ENCODE measurements at places on chromosomes 6 and 20.

DNA sequence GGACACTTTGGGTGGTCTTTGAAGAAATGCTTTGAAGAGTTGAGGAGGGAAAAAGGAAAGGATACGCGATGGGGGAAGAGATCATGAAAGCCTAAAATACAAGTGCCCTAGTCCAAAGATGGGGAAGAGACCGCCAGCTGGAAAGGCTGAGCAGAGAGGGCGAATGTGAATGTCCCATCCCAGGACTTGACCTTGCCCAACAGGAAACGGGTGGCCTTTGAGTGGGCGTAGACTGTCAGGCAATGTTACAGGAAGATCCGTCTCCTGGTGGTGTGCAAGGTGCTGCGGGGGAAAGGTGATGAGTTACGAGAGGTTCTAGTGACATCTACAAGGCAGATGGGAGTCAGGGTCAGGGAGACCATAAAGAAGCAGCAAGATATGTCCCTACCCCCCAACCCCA is 55.0 kb upstream of the TBXT start:
- peaks cover 50% of the 10 kb centered on the region for H3K27me3 ChIP-seq
- no peaks in the 10 kb centered on the region for H3K4me1 ChIP-seq
- no peak overlapping the region for H3K27ac ChIP-seq
- H3K36me3 ChIP-seq, result no peaks in the 10 kb centered on the region
- H3K4me3 ChIP-seq, result no peak overlapping the region

DNA sequence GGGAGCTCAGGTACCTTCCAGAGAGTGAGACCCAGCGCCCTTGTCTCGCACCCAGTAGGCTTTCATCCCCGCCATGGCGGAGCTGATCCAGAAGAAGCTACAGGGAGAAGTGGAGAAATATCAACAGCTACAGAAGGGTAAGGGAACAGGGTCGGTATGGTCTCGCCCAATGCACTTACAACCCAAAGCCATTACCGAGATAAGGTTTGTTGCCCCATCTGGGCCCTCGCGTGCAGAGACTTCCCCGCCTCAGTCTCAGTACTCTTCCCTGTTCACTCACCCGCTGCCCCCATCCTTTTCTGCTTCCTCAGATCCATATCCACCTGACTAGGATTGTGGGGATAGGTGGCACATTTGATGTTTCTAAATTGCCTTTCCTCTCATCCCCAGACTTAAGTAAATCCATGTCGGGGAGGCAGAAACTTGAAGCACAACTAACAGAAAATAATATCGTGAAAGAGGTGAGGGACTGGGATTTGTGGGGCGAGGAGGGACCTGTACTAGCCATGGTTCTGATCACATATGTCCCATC is 449 bp downstream of the PFDN6 start:
- no peak for DNase-seq
- H3K36me3 ChIP-seq, result peaks cover 10% of the 10 kb centered on the region
- no peaks in the 10 kb centered on the region for H3K27me3 ChIP-seq
- peak overlapping the region; percentile 99 for H3K4me3 ChIP-seq
- H3K27ac ChIP-seq, result peak overlapping the region; percentile 99

DNA sequence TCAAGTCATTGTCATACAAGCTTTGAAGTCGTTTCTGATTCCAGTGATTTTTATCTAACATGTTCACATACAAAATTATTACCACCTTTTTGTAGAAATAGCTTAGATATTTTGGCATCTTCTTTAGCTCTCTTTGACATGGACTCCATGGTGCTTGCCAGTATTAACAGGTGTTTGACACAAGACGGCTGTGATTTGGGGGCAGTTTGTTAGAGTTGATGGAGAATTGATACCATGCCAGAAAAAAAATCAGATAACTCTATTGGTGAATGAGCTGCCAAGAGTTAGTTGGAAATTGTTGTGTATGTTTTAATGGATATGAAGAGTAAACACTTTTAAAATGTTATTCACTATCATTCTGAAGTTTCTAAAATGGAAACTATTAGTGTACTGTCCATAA is 146.6 kb upstream of the LAMP5 start:
- H3K27me3 ChIP-seq, result no peaks in the 10 kb centered on the region
- H3K4me1 ChIP-seq, result peaks cover 43% of the 10 kb centered on the region
- no peak overlapping the region for H3K4me3 ChIP-seq
- H3K27ac ChIP-seq, result no peak overlapping the region
- H3K36me3 ChIP-seq, result peaks cover 4% of the 10 kb centered on the region

DNA sequence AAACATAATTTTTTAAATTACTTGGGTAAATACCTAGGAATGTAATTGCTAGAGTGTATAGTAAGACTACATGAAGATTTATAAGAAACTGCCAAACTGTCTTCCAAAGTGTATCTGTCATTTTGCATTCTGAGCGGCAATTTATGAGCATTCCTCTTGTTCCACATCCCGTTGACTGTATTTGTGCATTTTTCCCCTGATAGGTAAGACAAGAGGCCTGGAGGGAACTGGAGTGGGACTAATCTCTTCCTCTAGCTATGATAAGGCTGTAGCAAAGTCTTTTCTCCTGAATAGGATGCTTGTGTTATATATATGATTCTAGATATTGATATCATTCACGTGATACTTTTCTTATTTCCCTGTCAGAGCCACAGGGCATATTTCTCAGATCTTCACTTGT is 1557.5 kb downstream of the GRIK2 start:
- no peaks in the 10 kb centered on the region for H3K27me3 ChIP-seq
- no peak for DNase-seq
- H3K4me3 ChIP-seq, result no peak overlapping the region
- H3K36me3 ChIP-seq, result no peaks in the 10 kb centered on the region
- H3K27ac ChIP-seq, result no peak overlapping the region
- peaks cover 15% of the 10 kb centered on the region for H3K4me1 ChIP-seq

GRCh38 chr6:14897831-14898230 is 348.0 kb upstream of the JARID2 start:
- peaks cover 2% of the 10 kb centered on the region for H3K27me3 ChIP-seq
- no peaks in the 10 kb centered on the region for H3K36me3 ChIP-seq
- peaks cover 2% of the 10 kb centered on the region for H3K4me1 ChIP-seq
- no peak overlapping the region for H3K4me3 ChIP-seq

GRCh38 chr6:52371656-52372191 is 9.8 kb downstream of the PAQR8 start:
- H3K36me3 ChIP-seq, result peaks cover 17% of the 10 kb centered on the region
- no peaks in the 10 kb centered on the region for H3K4me1 ChIP-seq
- no peak overlapping the region for H3K4me3 ChIP-seq
- DNase-seq, result no peak
- H3K27me3 ChIP-seq, result no peaks in the 10 kb centered on the region

DNA sequence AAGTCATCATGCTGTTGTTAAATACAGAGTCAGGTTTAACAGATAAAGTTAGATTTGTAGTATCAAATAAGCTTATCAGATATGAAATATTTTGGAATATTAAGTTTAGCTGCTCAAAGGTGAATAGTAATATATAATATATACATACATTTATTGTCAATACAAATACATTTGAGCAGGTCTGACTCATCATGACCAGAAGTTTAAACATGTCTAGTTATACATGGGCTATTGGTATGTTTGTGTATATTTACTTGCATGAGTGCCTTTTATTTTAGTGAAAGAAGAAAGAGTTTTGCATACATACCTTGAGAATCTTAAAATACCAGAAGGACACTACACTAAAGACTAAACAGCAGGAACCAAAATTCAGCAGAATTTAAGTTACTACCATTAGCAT is 76.8 kb downstream of the BMP5 start:
- no peak overlapping the region for H3K4me3 ChIP-seq
- no peak for DNase-seq
- no peaks in the 10 kb centered on the region for H3K4me1 ChIP-seq
- peaks cover 2% of the 10 kb centered on the region for H3K36me3 ChIP-seq
- H3K27ac ChIP-seq, result no peak overlapping the region

Measured in mesothelial cell of epicardium (in vitro differentiated cells).